ENCODE measurements at places on chromosomes 6 and 20.

GRCh38 chr6:91447530-91448254, 860.8 kb upstream of the MAP3K7 start:
- no peak for DNase-seq

- DNase-seq, result peak; percentile 63
These were observed 129.9 kb downstream of the LPA start for GRCh38 chr6:160534050-160534696.

DNA sequence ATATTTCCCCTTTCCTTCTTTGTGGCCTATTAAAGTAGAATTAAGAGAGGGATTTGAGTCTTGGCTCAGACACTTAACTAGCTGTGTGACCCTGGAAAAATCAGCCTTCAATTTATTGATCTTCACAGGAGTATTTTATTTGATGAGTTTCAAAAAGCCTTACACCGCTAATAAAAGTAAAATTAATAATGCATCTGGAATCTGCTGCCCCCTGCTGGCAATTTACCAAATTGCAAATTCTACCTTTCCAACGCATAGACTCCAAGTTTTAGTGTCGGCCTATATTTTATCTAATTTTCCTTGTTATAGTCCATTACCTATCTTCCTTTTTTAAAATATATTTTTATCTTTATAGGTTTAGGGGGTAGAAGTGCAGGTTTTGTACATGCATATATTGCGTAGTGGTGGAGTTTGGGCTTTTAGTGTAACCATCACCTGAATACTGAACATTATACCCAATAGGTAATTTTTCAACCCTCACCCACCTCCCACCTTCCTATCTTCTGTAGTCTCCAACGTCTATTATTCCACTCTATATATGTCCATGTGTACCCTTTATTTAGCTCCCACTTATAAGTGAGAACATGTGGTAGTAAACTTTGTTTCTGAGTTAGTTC, 46.3 kb downstream of the GOPC start:
- DNase-seq, result peak; percentile 69

DNA sequence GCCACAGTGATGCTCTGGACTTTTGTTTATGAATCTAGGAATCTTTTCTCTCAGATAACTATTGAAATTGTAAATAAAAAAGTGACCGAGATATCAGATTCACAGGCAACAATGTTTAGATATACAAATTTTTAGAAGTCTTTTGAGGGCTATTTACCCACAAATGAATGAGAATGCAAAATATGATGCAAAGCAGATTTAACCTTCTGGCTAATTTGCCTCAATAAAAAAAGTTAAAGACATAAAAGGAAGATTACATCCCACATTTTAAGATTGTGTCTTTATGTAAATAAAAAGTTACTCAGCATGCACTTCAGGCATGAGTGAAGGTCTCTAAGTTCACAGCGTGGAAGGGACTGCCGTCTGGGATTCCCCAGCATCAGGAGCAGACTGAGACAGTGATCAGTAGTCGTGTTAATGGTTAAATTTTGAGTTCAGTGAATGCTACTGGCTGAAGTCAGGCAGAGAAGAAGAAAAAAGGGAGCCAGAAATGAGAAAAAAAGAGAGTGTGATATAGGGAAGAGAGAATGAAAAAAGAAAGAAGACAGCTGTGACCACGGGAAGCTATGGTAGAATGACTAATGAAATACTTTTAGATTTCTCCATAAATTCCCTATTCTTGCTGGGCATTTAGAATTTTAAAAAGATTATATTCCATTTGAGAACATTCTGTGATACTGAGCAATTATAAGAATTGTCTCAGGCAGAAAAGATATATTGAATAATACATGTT, 93.6 kb downstream of the MYB start:
- DNase-seq, result no peak

GRCh38 chr20:54468082-54468481, 7.3 kb upstream of the DOK5 start:
- no peak for DNase-seq

- peak; percentile 47 for DNase-seq
These were observed 48.6 kb downstream of the SLC2A10 start for GRCh38 chr20:46757754-46758678.

GRCh38 chr20:17565169-17565845, 4.6 kb upstream of the DSTN start:
- DNase-seq, result no peak

DNA sequence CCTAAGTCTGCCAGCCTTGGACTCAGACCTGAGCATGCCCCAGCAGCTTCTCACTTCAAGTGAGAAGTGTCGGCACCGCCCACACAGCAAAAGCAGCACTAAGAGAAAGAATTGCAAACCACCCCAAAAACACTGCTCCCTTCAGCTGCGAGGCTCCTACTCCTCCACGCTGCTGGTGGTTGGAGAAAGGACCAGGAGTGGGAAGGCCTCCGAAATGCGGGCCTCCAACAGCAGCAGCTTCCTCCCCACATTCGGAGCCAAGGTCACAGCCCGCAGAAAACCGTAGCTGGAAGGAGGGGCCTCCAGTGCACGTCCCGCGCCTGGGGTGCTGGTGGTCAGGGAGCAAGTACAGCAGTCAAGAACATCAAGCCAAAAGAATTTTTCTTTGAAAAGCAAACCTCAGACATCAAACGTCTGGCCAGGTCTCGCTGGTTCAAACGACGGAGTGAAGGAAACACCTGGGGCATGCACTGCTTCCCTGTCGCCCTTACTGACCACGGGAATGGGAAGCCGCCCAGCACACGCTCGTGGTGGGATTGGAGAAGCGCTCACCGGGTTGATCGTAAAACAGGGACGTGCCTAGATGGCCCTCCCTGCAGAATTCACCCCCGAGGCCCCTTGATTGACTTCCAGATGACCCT, 185.6 kb upstream of the CST7 start:
- no peak for DNase-seq

DNA sequence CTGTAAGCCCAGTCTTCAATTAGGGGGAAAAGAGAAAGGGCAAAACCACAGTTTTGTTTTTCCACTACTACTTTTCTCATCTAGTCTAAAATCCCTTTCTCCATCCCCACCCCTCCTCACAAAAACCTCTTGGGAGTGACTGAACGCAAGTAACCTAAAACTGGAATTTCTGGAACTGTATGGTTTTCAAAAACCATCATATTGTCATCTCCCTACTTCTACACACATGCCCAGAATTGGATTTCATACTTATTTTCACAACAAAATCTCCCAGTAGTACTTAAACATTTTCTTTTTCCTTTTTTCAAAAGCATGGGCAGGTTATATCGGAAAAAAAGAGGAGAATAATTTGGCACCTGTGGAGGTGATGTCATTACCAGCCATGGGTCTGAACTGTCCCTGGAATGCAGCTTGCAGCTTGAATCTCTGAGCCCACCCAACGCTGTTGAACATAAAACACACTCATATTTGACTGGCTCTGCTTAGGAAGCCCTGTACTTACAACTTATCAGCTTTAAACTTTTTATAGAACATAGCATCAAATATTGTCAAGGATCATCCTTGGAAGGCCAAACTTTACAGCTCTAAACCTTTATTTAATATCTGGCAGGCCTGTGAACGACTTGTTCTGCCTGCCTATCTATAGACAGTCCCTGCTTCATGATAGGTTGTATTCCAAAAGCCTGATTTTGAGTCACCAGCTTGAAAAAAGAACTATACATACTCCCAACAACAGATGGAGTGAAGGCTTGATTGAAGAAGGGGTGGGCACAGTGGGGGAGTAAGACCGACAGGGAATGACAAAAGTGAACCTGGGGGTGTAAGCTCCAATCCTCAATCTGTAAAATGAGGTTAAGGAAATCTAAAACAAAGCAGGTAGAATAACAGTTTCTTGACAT, 59.3 kb downstream of the EPB41L2 start:
- DNase-seq, result no peak

DNA sequence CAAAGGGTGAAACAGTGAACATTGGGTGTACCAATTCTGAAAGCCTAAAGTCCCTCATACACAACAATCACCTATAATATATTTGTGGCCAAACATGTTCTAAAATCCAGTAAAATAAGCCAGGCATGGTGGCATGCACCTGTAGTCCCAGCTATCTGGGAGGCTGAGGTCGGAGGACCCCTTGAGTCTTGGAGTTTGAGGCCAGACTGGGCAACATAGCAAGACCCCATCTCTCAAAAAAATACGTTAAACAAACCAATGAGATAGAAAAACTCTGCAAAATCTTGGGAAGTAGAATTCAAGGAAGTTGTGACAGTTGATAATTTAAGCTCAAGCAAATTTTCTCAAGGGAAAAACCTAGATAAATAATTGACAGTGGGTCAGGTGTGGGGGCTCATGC, 92.6 kb downstream of the CAP2 start:
- no peak for DNase-seq

DNA sequence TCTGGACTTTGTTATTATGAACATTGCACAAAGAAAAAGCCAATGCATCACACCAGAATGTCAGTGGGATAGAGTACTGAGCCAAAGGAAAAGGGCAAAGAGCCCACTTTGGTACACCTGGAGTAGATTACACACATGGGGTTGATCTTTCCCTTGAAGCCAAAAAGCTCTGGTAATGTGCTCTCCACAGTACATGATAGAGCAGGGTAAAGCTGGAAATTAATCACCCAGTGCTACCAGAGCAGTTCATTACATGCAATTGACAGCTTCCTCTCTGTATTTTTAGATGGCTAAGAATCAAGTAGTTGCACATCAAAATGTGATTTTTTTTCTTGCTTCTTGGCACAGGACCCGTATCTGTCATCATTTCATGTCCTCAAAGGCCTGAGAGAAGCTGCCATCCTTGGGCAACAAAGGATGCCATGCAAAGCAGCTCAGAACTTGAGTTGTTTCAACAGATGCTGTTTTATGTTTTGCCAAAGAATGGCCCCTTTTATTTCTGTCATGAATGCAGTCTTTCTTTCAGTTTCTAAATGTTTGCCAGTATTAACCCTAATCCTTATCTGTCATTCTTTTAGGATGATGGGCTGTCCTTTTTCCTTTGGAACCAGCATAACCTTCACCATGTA, 88.1 kb downstream of the HDGFL1 start:
- no peak for DNase-seq

GRCh38 chr6:116536216-116536621, 9.3 kb downstream of the TRAPPC3L start:
- DNase-seq, result peak; percentile 57

DNA sequence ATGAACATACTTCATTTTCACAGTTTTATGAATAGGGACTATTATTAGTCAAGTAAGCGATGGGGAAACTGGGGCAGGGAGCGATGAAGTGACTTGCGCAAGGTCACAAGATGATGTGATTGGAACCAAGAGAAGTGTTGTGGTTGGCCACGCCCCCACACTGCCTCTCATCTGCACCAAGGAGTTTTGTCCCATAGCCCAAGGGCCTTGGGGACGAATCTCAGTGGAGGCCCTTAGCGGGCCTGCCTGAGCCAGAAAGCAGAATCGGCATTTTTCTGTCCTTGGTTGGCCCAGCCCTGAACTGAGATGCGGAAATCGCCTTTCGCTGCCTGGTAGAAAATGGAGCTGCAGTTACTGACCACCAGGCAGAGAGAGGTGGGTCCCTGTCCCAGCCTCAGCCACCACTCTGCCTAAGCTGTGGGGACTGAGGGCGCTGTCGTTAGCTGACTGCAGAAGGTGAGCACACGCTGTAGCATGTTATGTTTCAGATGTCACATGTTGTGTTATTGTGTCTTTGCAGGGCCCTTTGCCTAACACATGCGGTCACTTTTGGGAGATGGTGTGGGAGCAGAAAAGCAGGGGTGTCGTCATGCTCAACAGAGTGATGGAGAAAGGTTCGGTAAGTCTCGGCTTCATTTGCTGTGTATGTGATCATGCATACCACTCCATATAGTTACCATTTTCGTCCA, 57.8 kb downstream of the PTPN1 start:
- no peak for DNase-seq

- no peak for DNase-seq
These were observed 75.1 kb downstream of the QKI start for GRCh38 chr6:163489584-163489983.

GRCh38 chr6:168877821-168878282, 375.8 kb downstream of the THBS2 start:
- peak; percentile 11 for DNase-seq

- DNase-seq, result no peak
These were observed 81.7 kb downstream of the DNAH8 start for GRCh38 chr6:38796850-38797249.
